ENCODE measurements at places on chromosomes 11 and 22. TPM values are rescaled to one million over a fixed set of nuclear protein-coding genes. Genes with fewer than 3 reads are reported as not detected.

FXYD2 gene
- 1.0 TPM for polyA plus RNA-seq

MUC2 gene
- not detected for polyA plus RNA-seq

ZP1 gene
- 8.6 TPM for polyA plus RNA-seq

OTUB1 gene
- polyA plus RNA-seq, result 74.2 TPM

LMO2 gene
- polyA plus RNA-seq, result 9.1 TPM

ART1 gene
- polyA plus RNA-seq, result not detected

ELP4 gene
- 8.3 TPM for polyA plus RNA-seq

KIAA1671 gene
- 7.7 TPM for polyA plus RNA-seq

VPS26B gene
- polyA plus RNA-seq, result 15.6 TPM

PLAAT2 gene
- polyA plus RNA-seq, result 6.8 TPM

OR4D5 gene
- polyA plus RNA-seq, result not detected

Measured in stomach (tissue), 19 donors.